Stomach (tissue), 19 donors: ENCODE measurements at places on chromosomes 4 and X. TPM values are rescaled to one million over a fixed set of nuclear protein-coding genes. Genes with fewer than 3 reads are reported as not detected.
A peak's percentile ranks its signal among the peaks of the same experiment; 100 is the strongest.

The H2BW1 gene
- total RNA-seq, result not detected

The MTMR8 gene
- total RNA-seq, result not detected

The CTAG1B gene
- not detected for total RNA-seq

DNA sequence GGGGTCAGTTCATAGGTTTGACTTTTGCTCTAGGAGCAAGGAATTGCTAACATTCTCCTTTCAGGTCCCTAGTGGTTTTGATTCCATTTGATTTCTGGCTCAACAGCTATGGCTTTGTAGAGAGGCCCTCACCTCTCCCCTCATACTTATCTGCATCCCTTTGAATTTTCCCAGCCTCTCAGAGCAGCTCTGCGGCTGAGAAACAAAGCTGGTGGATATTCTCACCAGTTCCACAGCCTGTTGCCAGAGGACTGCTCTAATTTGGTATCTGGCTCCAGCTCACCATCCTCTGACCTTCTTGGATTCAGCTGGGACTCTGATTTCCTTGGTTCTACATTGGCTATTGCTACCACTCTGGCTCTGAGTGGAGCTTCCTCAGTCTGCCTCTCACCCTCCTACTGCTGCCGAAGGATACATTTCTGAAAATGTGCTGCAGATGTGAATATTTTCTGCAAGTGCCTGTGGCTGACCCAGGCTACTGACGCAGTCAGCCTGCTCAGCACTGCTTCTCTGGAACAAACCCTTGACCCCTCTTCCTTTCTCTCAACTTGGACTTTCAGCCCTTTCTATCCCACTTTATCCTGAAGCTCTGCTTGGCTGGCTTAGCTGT is 110.9 kb upstream of the ENPEP start:
- H3K4me3 ChIP-seq, result no peak overlapping the region
- H3K36me3 ChIP-seq, result no peaks in the 10 kb centered on the region
- H3K27ac ChIP-seq, result no peak overlapping the region
- no peaks in the 10 kb centered on the region for H3K27me3 ChIP-seq

GRCh38 chr4:79613269-79613935 is 205.4 kb upstream of the GK2 start:
- H3K36me3 ChIP-seq, result no peaks in the 10 kb centered on the region
- DNase-seq, result no peak
- H3K4me1 ChIP-seq, result no peaks in the 10 kb centered on the region
- H3K4me3 ChIP-seq, result no peak overlapping the region

GRCh38 chrX:153245288-153245731 is 66.2 kb downstream of the MAGEA1 start:
- H3K4me1 ChIP-seq, result no peaks in the 10 kb centered on the region
- H3K4me3 ChIP-seq, result no peak overlapping the region
- no peaks in the 10 kb centered on the region for H3K36me3 ChIP-seq
- no peak overlapping the region for H3K27ac ChIP-seq
- H3K27me3 ChIP-seq, result peaks cover 25% of the 10 kb centered on the region
- peak; percentile 26 for DNase-seq

GRCh38 chr4:17055788-17056187 is 157.3 kb upstream of the LDB2 start:
- DNase-seq, result no peak
- H3K4me3 ChIP-seq, result no peak overlapping the region
- H3K36me3 ChIP-seq, result no peaks in the 10 kb centered on the region
- H3K27me3 ChIP-seq, result no peaks in the 10 kb centered on the region

DNA sequence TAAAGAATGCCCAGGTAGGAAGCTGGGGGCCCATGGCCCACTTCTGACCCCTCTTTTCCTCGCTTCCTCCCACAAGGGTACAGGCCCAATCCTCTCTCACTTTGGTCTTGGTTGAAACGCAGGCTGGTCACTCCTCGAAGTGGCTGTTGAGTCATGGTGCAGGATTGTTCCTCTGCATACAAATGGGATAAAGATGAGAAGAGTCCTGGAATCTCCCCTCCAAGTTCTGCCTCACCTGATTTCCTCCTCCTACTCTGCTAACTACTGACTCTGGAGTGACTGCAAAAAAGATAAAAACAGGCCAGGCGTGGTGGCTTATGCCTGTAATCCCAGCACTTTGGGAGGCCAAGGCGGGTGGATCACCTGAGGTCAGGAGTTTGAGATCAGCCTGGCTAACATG is 1.7 kb downstream of the WDR45 start:
- peaks cover 14% of the 10 kb centered on the region for H3K4me1 ChIP-seq
- no peaks in the 10 kb centered on the region for H3K27me3 ChIP-seq
- H3K36me3 ChIP-seq, result peaks cover 32% of the 10 kb centered on the region
- DNase-seq, result no peak

- H3K4me1 ChIP-seq, result no peaks in the 10 kb centered on the region
- peak; percentile 66 for DNase-seq
- no peak overlapping the region for H3K4me3 ChIP-seq
- no peak overlapping the region for H3K27ac ChIP-seq
Observed at GRCh38 chr4:140595065-140595464, 26.3 kb upstream of the UCP1 start.

DNA sequence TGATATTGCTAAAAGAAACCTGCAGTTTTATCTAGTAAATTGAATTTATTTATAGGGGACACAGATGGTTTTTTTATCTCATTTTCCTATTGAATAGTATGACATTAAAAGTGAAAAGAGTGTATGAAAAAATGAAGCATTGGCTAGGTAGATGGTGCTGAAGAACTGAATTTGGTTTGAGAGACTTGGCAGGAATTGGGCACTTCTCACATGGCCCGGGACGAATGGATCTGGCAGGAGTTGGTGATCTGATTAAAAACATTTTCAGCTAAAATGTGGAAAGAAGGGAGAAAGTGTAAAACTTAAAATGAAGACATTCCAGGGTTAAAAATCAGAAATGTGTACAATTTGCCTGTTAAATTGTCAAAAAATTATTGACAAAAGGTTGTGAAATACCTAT is 1088.5 kb upstream of the PABPC4L start:
- no peaks in the 10 kb centered on the region for H3K4me1 ChIP-seq
- no peaks in the 10 kb centered on the region for H3K36me3 ChIP-seq
- no peak for DNase-seq
- H3K4me3 ChIP-seq, result no peak overlapping the region
- H3K27me3 ChIP-seq, result no peaks in the 10 kb centered on the region
